ENCODE measurements at places on chromosomes 4 and X.

GRCh38 chr4:81486502-81486901 lies 14.8 kb upstream of the RASGEF1B start:
- no peak for DNase-seq

- DNase-seq, result no peak
These were observed 50.1 kb upstream of the NSUN7 start for GRCh38 chr4:40699648-40700047.

- DNase-seq, result peak; percentile 50
These were observed 41.5 kb upstream of the FHDC1 start for GRCh38 chr4:152894673-152895072.

DNA sequence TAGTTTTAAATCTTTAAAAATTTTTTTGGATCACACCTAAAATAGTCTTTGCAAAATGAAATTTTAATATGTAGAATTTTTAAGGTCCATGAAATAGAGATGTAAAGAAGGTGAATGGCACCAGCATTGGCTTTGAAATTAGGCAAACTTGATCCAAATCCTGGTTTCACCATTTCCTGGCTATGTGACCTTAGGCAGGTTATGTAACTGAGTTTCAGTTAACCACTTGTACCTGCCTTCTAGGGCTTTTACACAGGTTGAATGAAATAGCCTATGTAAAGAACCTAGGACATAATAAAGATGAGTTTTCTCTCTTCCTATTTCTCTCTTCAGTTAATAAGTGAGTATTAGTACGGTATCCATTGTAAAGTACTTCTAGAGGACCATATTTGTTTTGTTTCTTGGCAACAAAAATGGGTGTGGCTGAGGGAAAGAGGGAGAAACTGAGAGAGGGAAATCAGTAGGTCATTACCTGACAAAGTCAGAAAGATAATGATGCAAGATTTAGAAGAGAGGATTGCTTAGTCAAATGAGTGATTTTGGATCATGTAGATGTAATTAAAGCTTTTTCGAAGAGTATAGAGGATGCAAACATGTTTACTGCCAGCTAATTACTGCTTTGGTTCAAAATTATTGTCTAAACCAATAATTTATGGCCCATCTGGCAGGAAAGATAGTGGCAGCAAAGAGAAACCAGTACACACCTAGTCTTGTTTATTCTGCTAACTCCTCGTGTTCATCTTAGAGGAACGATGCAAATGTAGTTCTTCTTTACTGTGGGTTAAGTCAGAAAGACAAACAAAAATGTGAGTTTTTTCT lies 81.9 kb downstream of the PDLIM5 start:
- no peak for DNase-seq

GRCh38 chr4:123298801-123299200 lies 97.8 kb upstream of the SPRY1 start:
- no peak for DNase-seq

- DNase-seq, result no peak
These were observed 646.2 kb downstream of the TRAM1L1 start for GRCh38 chr4:116438981-116439729.

DNA sequence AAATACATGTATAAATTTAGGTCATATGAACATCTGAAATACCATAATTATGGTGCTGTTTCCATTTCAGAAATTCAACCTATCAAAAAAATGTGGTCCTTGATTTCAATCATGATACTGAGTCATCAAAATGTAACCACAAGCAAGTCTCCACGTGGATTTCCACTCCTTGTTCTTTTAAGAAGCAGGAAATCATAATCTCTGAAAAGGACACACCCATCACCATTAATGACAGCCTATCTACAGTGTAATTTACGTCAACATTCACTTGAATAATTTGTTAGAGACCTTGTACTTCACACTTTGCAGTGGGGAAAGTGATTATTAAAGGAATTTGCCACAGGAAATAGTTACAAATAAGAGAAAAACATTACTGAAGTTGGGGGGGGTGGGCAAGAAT lies 17.7 kb upstream of the SLC7A11 start:
- DNase-seq, result peak; percentile 81

- DNase-seq, result no peak
These were observed 137.5 kb downstream of the MAGEB17 start for GRCh38 chrX:16304751-16305150.

DNA sequence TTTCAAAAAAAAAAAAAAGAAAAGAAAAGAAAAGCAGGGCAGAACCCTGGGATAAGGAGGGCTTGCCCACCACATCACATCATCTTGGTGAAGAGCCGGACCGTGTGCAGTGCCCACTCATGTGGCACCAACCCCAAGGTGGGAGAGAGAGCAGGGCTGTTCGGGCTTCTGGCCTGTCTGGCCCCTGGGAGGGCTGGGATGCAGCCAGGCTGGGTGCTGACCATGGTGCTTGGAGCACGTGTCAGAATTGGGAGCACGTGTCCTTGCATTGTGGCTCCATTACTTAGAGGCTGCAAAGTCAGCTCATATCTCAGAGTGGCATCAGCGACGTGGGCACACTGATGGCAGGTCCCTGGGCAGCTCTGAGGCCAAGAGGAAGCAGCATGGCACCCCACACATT lies 100.9 kb upstream of the AFAP1 start:
- DNase-seq, result no peak

DNA sequence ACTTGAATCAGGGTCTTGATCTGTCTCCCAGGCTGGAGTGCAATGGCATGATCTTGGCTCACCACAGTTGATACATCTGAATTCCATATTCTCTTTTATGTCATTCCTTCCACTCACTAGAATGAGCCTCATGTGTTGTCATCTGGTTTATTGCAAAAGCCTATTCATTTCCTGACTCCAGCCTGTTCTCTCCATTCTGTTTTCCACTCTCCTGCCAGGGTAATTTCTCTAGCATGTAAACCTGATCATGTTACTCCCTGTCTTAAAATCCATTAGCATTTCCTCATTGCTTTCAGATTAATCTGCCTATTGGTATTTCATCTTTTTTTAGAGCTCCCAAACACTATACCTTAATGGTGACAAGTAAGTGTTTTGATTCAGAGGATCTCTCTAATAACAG lies 4.3 kb upstream of the DDX60L start:
- no peak for DNase-seq

DNA sequence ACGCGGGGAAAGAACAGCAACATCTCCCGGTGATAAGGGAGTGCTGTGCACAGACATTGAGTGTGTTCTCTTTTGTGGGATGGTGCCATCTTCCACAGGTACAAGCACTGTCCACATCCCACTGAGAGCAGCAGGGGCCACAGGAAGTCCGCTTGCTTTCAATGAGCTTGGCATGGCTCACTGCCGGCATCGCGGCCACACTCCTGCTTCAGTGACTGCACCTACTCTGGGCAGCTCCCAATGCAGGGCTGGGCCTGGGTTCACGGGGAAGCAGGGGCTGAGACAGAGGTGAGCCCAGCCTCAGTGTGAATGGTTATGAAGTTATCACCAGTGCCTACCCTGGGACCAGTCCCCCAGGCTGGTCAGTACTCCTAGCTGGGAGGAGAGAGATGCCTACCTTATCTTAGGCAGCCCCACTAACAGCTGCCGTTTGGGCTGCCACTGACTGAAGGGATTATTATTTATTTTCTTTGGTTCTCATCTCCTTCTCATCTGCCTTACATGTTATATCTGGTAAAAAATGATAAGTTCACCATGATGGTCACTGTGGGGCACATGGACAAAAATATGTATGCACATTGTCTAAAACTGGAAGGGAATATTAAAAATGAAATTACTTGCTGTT lies 99.2 kb downstream of the MGST2 start:
- no peak for DNase-seq

DNA sequence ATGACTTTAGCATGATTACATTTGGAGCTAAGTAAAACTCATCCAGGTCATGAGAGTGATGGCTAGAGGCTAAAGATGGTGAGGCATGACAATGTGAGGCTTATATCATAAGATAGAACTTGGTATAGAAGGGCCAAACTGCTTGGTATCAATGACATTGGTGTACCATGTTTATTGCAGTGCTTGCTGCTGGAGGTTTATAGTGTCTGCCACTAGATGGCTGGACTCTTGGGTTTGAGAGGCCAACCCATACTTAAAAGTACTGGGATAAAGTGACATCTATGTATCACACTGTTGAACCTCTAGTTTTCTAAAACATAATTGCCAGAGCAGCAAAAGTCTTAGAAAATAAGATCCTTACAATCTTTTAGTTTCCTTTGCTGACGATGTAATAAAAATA lies 83.0 kb upstream of the TACR3 start:
- no peak for DNase-seq

GRCh38 chr4:76997532-76997931 lies 48.0 kb downstream of the SEPTIN11 start:
- no peak for DNase-seq

GRCh38 chr4:33470805-33471204 lies 2750.6 kb downstream of the PCDH7 start:
- no peak for DNase-seq

GRCh38 chrX:11341274-11342201 lies 48.3 kb downstream of the AMELX start:
- DNase-seq, result peak; percentile 36

- DNase-seq, result no peak
These were observed 23.7 kb downstream of the SULT1E1 start for GRCh38 chr4:69836287-69836686.

All from RWPE1 (cell line).